ENCODE measurements at places on chromosomes 11 and 22. TPM values are rescaled to one million over a fixed set of nuclear protein-coding genes. Genes with fewer than 3 reads are reported as not detected.

- no peak for DNase-seq
Measured at GRCh38 chr11:129767827-129768226, 47.8 kb upstream of the TMEM45B start.

GRCh38 chr11:118953265-118953664, 2.8 kb upstream of the UPK2 start:
- DNase-seq, result no peak

- no peak for DNase-seq
Measured at GRCh38 chr22:30370641-30371230, 13.9 kb downstream of the CCDC157 start.

Gene DHCR7
- 33.1 TPM for total RNA-seq

- DNase-seq, result no peak
Measured at GRCh38 chr11:112516261-112516660, 255.6 kb upstream of the PLET1 start.

DNA sequence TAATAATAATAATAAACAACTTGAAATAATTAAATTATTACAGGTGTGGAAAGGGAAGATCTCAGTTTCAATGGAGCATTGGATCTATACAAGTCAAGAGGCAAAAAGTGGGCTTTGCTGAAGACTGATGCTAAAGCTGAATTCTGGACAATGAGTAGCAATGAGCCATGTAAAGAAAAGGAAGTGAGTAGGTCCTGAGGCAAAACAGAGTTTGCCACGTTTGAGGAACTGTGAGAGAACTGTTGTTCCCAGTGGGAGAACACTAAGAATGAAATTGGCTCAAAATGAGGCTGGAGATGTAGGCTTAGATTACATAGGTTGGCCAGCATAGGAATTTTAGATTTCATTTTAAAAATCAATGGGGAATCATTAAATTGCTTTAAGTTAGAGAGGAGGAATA, 33.9 kb upstream of the TEAD1 start:
- DNase-seq, result no peak

Gene WBP2NL
- 35.9 TPM for total RNA-seq

Gene ARCN1
- 66.8 TPM for total RNA-seq

Gene OR51B2
- not detected for total RNA-seq

DNA sequence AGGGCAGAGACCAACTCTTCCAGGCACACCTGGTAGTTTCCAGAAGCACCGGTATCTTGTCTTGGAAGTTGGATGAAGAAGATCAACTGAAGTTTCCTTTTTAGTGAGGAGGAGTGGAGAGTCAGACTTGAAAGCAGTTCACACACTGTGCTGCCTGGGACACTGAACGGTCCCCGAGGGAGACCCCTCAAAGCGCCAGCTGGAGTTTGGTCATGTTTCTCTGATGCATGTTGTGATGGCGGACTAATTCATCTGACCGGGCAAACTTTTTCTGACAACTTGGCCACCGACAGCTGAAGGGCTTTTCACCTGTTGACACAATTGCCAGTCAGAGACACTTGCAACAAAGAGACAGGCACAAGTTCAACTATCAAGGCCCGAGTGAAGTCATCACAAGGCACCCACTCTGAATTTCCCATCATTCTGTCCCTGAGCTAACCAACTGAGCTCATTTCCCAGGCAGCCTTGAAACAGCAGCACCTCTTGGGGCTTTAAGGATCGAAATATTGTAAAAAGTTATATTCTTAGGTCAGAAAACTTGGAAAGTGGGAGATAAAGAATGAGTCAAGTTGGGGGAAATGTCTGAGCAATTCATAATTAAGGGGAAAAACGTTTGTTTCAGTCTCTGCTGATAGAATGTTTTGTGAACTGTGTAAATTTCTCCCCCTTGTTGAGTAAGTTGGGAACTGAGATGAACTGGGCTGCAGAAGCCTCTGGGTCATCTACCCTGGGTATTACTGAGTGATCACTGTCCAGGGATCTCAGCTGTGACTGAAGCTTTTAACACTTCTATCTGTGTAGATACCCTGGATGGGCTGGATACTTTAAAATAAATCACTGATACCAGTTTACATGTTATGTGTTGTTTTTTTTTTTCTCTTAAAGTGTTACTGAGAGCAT, 46.2 kb downstream of the WT1 start:
- no peak for DNase-seq

Gene OSBP
- 15.4 TPM for total RNA-seq

DNA sequence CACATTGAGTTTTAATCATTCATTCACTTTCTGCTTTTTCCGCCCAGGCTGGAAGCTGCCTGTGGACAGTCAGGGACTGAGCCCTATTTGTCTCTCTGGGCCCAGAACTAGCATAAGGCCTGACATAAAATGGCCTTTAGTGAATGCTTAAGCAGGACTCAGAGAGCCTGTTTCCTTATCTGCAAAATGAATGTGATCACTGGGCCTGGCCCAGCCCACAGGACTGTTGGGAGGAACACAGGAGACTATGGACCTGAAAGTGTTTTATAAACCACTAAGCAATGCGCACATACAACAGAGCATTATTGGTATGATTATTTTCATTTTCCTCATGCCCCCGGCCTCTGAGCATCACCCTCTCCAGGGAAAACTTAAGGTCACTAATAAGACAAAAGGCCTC, 3.9 kb upstream of the MYH9 start:
- no peak for DNase-seq

DNA sequence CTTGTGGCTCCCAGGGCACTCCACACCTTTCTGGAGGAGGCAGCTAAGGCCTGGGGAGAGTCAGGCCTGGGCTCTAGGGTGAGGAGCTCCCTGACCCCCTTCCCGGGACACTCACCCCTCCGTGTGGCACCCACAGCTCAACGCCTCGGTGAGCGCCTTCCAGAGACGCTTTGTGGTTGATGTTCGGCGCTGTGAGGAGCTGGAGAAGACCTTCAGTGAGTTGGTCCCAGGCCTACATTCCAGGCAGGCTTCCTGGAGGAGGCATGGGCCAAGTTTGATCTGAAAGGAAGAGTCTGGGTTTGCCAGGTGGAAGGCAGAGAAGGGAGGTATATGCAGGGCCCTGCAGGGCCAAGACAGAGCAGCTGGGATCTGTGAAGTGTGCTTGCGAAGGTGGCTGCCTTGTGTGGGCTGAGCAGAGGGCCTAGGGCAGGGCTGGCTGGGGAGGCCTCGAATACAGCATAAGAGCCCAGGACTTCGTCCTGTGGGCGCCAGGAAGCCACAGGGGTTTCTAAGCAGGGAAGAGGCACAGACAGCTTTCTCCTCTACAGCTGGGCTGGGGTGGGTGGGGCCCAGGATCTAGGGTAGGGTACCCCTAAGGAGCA, 2.9 kb downstream of the TCIRG1 start:
- DNase-seq, result no peak

GRCh38 chr11:124170801-124171586, 12.2 kb upstream of the OR10D3 start:
- DNase-seq, result no peak

Data from Caki2 (cell line).